Putamen (tissue), 1 donor: ENCODE measurements at places on chromosomes 16 and 17.

DNA sequence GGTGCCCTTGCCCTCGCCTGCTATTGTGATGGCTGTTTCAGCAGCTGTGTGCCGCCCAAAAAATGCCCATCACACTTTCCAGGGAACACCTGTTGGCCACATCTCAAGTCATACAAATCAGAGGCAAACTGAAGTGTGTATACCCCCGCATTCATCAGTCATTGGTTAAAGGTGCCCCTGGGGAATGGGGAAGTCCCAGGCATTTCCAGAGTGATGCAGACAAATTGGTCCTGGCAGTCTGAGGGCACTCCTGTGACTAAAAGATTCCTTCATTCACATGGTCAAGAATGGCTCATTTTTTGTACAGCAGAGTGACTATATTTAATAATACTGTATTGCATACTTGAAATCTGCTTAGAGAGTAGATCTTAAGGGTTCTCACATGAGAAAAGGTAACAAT is 102.9 kb upstream of the TMEM97 start:
- no peak for DNase-seq

GRCh38 chr16:27811881-27812280 is 251.6 kb downstream of the GSG1L start:
- DNase-seq: no peak

DNA sequence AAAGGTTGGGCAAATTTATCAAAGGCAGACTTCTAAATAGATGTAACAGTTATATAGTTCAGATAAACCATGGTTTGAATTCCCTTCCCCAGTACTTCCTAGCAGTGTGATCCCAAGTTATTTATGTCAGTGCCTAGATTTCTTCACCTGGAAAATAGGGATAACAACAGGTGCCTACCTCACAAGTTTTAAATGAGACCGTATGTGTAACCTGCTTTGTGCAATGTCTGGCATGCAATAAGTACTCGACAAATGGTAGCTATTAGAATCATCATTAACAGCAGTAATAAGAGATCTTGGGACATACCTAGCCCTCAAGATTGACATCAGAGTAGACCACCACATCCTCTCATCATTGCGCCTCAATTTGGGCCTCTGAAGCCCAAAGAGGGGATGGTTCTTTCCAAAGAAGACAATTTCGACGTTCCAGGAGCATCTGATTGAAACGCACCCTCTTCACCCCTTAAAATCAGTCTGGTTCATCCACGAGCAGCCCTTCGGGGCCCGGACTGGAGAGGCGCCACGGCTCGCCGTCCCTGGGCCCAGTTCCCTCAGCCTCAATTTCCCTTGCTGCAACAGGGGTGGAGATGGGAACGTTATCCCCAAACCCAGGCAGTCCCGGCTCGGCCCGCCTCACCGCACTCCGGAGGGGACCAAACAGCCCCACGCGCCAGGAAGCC is 541 bp downstream of the ACACA start:
- DNase-seq: no peak

GRCh38 chr17:66481271-66481670 is 178.9 kb downstream of the PRKCA start:
- DNase-seq: no peak

- DNase-seq: no peak
Measured at GRCh38 chr16:67082891-67083290, 26.9 kb upstream of the PHAF1 start.

- DNase-seq: no peak
Measured at GRCh38 chr17:79023886-79024771, at the start of gene C1QTNF1. Gene C1QTNF1 (plus strand): TSS chr17:79024169. CDS start chr17:79043969, 19,800 bp downstream.

- DNase-seq: no peak
Measured at GRCh38 chr17:63701868-63702720, 2.2 kb upstream of the LIMD2 start.

DNA sequence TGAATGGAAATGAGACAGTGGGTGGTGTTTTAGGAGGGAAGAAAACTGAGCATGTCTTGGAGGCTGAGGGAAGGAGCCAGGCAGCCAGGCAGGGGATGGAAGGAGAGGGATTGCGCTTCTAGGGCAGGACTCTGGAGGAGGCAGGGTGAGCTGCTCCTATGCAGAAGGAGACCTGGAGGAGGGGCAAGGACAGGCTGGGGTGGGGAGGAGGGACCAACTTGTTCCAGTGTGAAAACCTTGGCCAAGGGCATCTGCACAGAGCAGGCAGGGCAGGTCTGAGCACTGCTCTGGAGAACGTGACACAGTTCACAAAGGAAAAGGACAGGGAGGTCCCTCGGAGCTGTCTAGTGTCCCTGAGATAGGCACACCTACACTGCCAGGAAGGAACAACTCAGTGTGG is 5.5 kb downstream of the GALK1 start:
- DNase-seq: no peak

DNA sequence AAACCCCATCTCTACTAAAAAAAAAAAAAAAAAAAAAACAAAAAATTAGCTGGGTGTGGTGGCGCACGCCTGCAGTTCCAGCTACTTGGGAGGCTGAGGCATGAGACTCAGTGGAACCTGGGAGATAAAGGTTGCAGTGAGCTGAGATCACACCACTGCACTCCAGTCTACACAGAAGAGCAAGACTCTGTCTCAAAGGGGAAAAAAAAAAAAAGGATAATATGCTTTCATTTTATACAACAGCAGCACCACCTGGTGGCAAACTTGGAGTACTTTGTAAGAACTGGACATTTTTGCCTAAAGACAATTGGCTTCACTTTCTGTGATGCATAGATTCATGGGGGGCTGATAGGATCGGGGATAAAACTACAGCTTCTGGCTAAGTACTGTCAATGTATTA is 8.5 kb downstream of the CHTF8 start:
- DNase-seq: peak; percentile 63

GRCh38 chr16:66003201-66003600 is 363.3 kb upstream of the CDH5 start:
- no peak for DNase-seq

- no peak for DNase-seq
Measured at GRCh38 chr16:76428858-76429257, 151.7 kb downstream of the CNTNAP4 start.

GRCh38 chr16:9231039-9231438 is 139.6 kb downstream of the HAPSTR1 start:
- DNase-seq: no peak

DNA sequence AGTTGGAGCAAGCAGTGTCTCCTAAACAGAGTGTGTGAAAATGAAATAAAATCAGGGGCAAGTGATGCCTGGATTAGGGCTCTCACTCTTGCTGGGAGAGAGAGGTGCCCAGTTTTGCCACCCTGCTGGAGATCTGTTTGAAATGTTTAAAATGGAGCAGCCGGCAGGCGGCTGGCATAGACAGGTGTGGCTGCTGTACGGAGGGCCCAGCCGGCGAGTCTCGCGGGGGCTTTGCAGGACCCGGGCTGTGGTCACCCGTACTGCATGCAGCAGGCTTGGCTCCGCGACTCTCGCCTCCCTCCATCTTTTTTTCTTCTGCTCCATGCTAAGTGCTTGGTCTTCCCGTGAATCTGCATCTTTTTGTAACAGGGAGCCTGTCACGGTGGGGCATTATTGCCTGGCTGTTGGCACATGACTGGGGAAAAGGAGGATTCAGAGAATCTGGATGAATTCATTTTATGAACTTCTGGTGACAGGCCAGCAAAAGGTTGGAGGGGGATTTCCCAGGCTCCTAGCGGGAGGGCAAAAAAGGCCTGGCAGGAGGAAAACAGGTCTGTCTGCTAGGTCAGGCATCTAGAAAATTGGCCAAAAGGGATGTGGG is 1.8 kb downstream of the ZNRF1 start:
- DNase-seq: no peak

DNA sequence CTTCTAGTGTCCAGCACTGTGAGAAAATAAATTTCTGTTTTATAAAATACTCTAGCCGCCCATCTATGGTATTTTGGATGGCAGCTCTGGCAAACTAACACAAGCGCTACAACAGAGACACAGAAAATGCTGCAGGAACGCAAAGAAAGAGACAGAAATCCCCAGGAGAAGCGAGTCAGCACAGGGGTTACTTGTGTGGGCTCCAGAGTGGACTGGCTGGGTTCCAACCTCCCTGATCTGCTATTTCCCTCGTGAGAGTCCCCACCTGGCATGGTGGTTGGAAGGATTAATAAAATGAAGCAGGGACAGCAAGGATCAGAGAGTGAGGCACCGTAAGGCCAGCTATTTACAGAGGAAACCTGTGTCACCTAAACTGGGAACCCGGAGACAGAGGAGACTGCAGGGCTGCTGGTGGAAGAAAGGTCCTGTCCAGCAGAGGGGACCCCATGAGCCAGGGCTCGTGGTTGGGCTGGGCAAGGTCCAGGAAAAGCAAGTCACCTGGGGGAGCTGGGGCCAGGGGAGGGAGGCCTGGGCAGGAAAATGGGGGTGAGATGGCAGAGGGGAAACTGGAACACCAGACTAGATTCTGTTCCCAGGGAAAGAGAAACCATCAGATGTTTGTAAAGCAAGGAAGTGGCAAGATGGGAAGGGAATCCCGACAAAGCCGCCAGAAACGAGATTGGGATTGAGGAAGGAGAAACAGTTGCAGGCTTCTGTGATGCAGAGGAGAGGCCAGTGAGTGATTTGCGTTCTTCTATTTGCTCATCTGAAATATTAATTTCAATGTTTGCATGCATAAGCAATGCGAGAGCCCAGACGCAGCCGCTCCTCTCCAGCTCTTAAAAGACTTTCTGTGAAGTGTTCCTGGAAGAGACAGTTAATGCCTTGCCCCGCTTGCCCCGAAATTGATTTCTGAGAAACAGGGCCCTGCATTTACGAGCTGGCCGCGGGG is 63.0 kb upstream of the TEKT3 start:
- DNase-seq: no peak

GRCh38 chr16:15592324-15592723 is 50.6 kb downstream of the MARF1 start:
- DNase-seq: no peak

GRCh38 chr17:80899402-80900268 is 92.0 kb upstream of the CHMP6 start:
- DNase-seq: no peak

- no peak for DNase-seq
Measured at GRCh38 chr17:57684711-57685498, 60.2 kb downstream of the CCDC182 start.

DNA sequence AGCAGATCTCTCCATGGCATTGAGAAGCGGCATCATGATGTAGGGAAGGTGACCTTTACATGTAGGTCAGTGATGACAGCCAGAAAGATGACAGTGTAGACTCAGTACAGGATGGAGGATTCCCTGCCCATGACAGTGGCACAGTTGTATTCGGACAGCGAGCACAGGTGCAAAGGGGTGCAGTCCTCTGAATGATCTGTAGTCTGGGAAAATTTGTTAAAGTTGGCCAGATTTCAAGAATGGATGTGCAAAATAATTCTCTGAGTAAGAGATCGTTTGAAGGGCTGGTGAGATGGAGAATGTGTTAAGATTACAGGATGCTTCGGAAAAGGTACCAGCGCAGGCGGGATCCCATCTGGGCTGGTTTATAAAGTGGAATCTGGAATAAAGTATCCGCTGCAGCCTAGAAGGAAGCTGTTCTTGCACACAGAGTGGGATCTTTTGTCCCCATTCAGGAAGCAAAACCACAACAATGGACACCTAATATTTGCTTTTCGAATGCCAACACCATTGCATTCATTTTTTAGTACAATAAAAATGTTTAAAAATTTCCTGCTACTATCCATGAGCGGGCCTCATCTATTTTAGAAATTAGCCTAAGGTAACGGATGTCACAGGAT is 101.2 kb downstream of the RPTOR start:
- no peak for DNase-seq

- DNase-seq: no peak
Measured at GRCh38 chr16:66084306-66084705, 282.2 kb upstream of the CDH5 start.

DNA sequence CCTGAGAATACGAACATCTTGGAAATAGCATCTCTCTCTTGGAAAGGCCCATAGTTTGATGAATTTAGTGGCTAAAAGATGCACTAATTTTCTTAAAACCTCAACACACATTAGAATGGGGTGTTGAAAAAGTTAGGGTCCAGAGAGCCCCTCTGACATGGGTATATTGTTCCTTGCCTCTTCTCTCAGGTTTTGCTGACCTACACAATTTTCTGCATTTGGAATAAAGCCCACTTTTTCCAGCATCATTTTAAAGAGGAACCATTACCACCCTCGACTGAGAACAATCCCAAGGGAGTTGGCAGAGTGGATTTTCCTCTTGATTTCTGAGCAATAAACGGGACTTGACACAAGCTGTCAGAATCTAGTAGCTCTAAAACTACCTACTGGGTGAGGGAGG is 156.1 kb downstream of the PMP22 start:
- no peak for DNase-seq

GRCh38 chr16:72228014-72228413 is 56.1 kb upstream of the PMFBP1 start:
- DNase-seq: no peak

DNA sequence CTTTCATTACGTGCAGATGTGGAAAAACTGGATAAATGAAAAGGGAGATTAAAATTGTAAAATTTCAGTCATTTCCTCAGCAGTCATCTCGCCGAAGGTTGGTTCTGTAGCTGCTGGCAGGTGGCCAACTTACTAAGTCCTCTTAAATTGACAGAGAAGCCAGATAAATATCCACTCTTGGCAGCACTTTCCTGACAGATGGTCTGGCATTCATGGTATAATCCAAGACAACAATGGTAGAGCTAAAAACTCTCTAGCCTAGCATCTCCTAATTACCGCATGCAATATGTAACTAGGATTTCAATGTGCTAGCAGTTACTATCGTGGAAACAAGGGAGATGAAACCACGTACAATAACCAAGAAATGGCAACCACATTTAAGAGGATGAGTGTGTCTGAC is 306.3 kb downstream of the CNTNAP4 start:
- peak; percentile 14 for DNase-seq

GRCh38 chr17:70235252-70235651 is 65.9 kb downstream of the KCNJ2 start:
- no peak for DNase-seq

DNA sequence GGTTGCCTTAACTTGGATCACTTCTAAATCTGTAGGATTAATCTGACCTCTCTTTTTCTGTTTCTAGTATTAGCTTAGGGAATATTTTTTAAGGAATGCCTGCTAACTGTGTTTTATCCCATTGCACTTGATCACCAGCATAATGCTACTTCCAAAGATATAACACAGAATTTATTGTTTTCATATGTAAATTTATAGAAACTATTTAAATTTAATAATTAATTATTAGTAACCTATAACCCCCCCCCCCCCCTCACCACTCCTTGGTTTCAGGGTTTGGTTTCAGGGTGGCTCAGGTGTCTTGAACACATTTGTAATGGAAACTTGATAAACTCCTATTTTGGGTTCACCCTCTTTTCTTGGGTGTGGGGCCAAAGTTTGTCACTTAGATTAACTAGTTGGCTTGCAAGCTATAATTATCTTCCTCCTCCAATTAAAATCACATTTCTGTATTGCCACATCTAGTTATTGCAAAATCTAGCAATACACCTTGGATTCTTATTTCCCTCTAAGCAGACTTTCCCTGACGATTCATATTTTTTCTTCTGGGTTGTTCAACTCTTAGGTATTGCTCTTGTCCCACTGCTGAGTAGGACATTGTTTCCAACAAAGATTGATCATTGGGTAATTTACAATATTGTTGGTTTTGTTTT is 18.3 kb downstream of the KRT12 start:
- DNase-seq: no peak

- no peak for DNase-seq
Measured at GRCh38 chr17:48608494-48608834, 2.4 kb downstream of the HOXB7 start.
